Motor neuron (in vitro differentiated cells): ENCODE measurements at places on chromosomes 5 and 9. TPM values are rescaled to one million over a fixed set of nuclear protein-coding genes. Genes with fewer than 3 reads are reported as not detected.

The GRXCR2 gene
- total RNA-seq, result not detected in 2 replicates

The SRP19 gene
- 100 and 110 TPM in 2 replicates for total RNA-seq

The CYSRT1 gene
- total RNA-seq, result 1.2 and 1.3 TPM in 2 replicates

The F2RL1 gene
- total RNA-seq, result 3.8 and 4.6 TPM in 2 replicates

The NR4A3 gene
- total RNA-seq, result 1.8 and 5.6 TPM in 2 replicates

The SPATA31E1 gene
- 0.15 and 0.16 TPM in 2 replicates for total RNA-seq

The GLDC gene
- total RNA-seq, result 1.1 and 1.2 TPM in 2 replicates

The SELENOP gene
- total RNA-seq, result 11.6 and 12.4 TPM in 2 replicates

The NIPAL4 gene
- total RNA-seq, result 0.16 and 0.31 TPM in 2 replicates

The PCDHGB3 gene
- 0.32 and 0.47 TPM in 2 replicates for total RNA-seq

The SKIC3 gene
- 74.7 and 85.1 TPM in 2 replicates for total RNA-seq

The FOXI1 gene
- total RNA-seq, result 0.57 and 0.58 TPM in 2 replicates

The ANKDD1B gene
- total RNA-seq, result 1.0 and 2.6 TPM in 2 replicates

The KIF27 gene
- 9.9 and 10.9 TPM in 2 replicates for total RNA-seq

The PLPP7 gene
- total RNA-seq, result 1.1 TPM in 2 replicates

The PCDHGC5 gene
- 2.1 and 5.0 TPM in 2 replicates for total RNA-seq

The C9orf50 gene
- total RNA-seq, result 0.19 and 0.57 TPM in 2 replicates

The FOXD4L6 gene
- 0.50 and 0.82 TPM in 2 replicates for total RNA-seq

The CDH6 gene
- 1.5 and 2.2 TPM in 2 replicates for total RNA-seq

The KIF2A gene
- total RNA-seq, result 57.8 and 63.0 TPM in 2 replicates

The CD74 gene
- 0.36 and 0.48 TPM in 2 replicates for total RNA-seq

The GFI1B gene
- total RNA-seq, result 0.09 and 0.41 TPM in 2 replicates

The MTRR gene
- total RNA-seq, result 29.0 and 33.0 TPM in 2 replicates

The TMEM167A gene
- total RNA-seq, result 75.8 and 77.2 TPM in 2 replicates

The ISL1 gene
- total RNA-seq, result 10.3 and 10.4 TPM in 2 replicates

The KIF4B gene
- 0.26 and 0.35 TPM in 2 replicates for total RNA-seq

The ENTPD2 gene
- 0.18 and 0.41 TPM in 2 replicates for total RNA-seq

The PCDHB15 gene
- total RNA-seq, result 4.5 and 4.7 TPM in 2 replicates

The ADAMTS2 gene
- 0.75 and 1.4 TPM in 2 replicates for total RNA-seq

The GPSM1 gene
- total RNA-seq, result 18.6 and 32.9 TPM in 2 replicates

The MYOZ3 gene
- total RNA-seq, result 1.9 and 3.1 TPM in 2 replicates

The ANKRD20A1 gene
- total RNA-seq, result 0.61 and 2.9 TPM in 2 replicates

The C1QTNF2 gene
- total RNA-seq, result 0.49 and 1.5 TPM in 2 replicates

The SYNPO gene
- 14.1 and 14.5 TPM in 2 replicates for total RNA-seq

The GPR151 gene
- total RNA-seq, result 32.8 and 38.6 TPM in 2 replicates

The PCDHB7 gene
- total RNA-seq, result 1.6 and 2.0 TPM in 2 replicates

The OR1J2 gene
- 0.62 TPM in 1 of 2 replicates, not detected in the other for total RNA-seq

The CCNJL gene
- total RNA-seq, result 0.13 and 0.89 TPM in 2 replicates

The ACSL6 gene
- 16.7 and 17.4 TPM in 2 replicates for total RNA-seq

The HMGCR gene
- total RNA-seq, result 106 and 108 TPM in 2 replicates

The LHX3 gene
- 4.7 and 5.4 TPM in 2 replicates for total RNA-seq

The TCF7 gene
- 2.7 and 5.9 TPM in 2 replicates for total RNA-seq

The HTR4 gene
- 0.59 and 0.64 TPM in 2 replicates for total RNA-seq

The CBY3 gene
- total RNA-seq, result 0.59 and 0.64 TPM in 2 replicates
